ENCODE measurements at places on chromosomes 3 and 15.

- no peak for DNase-seq
Observed at GRCh38 chr3:16255726-16256125, 9.0 kb downstream of the DPH3 start.

DNA sequence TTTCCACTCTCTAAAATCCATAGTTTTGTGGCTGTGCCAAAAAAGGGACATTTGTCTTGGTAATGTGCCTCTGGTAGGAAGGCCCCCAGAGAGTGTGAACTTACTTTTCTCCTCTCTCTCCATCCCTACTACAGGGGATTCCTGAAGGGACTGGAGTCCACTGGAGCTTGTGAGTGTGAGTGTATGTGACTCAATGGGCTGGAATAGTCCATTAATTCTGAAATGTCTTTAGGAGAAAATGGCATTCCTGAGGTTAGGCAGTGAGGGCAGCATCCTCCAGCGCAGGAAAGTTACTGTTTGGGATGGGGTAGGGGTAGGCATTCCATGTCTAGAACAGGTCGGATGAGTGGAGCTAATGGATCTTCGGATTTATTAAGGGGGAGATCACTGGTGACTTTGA lies 59.8 kb upstream of the CACNA2D3 start:
- DNase-seq: no peak

- DNase-seq: no peak
Observed at GRCh38 chr3:134846911-134847317, 51.9 kb downstream of the EPHB1 start.

DNA sequence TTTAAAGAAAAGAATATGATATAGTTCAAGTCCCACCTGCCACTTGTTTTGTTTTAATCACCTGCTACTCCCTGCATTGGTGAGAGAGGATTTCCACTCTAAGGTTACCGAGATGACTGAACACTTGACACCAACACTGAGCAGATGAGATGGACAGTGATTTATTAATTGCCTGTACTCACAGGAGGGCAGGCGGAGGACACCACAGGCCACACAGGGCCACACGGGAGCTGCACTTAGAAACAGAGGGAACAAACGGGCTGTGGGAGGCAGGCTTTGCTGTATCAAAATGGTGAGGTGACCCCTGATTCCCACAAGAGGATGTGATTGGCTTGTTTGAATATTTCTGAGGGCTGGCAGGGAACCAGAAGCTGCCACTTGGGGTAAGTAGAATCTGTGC lies 10.8 kb downstream of the MINAR1 start:
- DNase-seq: no peak

Data from activated naive CD4-positive, alpha-beta T cell treated with Interleukin-2 at 50 U/mL for 16 hours (primary cell).